T-helper 2 cell treated with Interferon-gamma antibody and Interleukin-4, amounts not matched to agents 5 μg/mL and 100 μg/mL, for 36 hours (primary cell): ENCODE measurements at places on chromosomes 12 and 14.

DNA sequence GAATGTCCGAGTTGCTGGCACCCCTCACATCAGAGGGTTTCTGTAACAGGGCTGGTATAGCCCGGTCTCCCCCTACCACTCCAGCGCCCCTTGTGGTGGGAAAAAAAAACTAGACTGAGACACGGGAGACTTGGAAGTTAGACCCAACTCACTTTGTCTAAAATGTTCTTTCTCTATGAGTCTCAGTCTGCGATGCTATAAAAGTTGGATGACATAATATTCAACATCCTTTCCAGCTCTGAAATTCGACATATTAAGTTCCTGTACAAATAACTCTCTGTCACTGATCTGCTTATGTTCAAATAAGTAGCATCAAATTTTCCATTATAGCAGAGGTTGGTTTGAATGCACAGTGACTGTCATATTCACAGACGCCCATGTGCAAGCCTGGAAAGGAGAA, 25.7 kb upstream of the TC2N start:
- DNase-seq: no peak

GRCh38 chr14:84129007-84129406, 1400.9 kb upstream of the FLRT2 start:
- no peak for DNase-seq

DNA sequence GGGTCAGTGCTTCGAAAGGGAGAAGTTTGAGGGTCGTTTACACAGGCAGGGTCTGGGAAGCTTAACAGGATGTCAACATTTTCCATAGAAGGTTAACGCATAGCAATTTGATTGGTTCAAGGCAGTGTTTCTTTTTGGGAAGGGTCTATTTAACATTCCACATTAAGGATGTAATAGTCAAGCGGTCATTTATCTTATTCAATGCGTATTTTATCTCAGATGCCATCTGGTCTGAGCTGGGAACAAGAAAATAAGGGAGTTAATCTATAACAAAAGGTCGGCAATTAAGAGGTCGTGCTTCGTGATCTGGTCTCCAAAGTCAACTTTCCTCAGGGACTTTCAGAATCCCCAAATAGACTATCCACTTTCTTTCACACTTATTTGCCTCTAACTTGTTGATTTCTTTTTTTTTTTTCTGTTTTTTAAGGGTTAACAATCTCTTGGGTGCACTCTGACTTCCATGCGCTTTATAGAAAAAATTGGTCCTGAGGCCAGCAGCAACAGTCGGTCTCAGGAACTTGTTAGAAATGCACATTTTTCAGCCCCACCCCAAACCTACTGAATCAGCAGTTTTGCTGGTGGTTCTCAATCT, 550 bp upstream of the RESF1 start:
- no peak for DNase-seq

DNA sequence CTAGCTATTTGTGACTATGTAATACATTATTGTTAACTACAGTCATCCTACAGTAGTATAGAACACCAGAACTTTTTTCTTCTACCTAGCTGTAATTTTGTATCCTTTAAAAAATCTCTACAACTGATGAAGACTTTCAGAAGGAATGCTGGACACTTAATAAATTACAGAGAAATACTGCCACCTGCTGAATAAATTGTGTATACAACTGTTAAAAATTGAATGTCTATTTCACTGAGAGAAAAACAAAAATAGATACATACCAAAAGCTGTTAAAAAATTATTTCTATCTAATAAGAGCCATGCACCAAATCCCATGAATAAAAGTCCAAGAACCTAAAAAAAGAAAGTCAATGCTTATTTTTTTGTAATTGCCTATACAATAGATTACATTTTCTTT, 6.6 kb downstream of the TSPAN19 start:
- no peak for DNase-seq

DNA sequence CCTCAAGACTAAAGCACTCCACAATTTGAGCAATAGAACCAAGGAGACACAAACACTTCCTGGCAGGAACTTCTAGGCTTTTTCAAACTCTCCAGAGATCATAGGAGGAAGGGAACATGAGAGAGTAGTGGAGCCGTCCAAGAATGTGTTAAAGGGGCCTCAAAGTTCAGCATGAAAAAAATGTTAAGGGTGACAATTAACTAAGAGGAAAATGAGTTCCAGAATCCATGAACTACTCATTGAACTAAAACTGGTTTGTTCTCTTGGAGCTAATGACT, 122.0 kb downstream of the WIF1 start:
- DNase-seq: no peak

GRCh38 chr12:51622564-51622963, 31.5 kb downstream of the SCN8A start:
- DNase-seq: no peak

GRCh38 chr12:24591715-24592440, 357.0 kb downstream of the BCAT1 start:
- no peak for DNase-seq

- no peak for DNase-seq
These were observed 1.1 kb upstream of the SOAT2 start for GRCh38 chr12:53101931-53102781.

DNA sequence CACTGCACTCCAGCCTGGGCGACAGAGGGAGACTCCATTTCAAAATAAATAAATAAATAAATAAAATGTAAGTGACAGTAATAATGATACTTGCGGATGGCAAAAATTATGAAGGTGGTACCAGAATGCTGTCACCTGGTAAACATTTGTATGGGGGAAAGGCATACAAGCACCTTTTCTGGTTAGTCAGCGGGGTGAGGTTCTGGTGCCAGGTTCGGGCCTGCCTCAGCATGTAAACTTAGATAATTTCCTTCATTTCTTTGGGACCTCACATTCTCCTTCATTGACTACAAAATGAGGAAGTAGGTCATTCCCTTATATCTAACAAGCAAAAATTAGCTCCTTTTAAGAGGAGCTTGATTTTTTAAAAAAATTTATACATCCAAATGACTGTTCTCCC, 10.8 kb downstream of the VTI1B start:
- no peak for DNase-seq

GRCh38 chr14:56797003-56797568, 13.2 kb downstream of the OTX2 start:
- no peak for DNase-seq

DNA sequence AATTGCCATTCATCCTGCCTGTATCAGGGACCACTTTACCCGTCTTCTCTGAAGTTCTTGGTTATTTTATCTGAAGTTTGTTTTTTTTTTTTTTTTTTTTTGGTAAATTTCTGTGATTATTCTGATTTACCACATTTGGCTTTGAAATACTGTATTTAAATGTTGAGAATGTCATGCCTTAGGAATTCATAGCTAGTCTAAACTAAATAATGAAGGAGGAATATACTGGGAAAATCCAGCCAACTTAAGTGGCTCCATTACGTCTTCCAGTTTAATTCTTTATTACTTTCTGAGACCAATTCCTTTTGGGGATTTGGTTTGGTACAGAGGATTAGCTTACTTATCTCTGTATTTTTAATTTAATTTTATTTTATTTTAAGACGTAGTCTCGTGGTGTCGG, 60.3 kb upstream of the KCNMB4 start:
- no peak for DNase-seq

- DNase-seq: no peak
These were observed 110.2 kb downstream of the KIF21A start for GRCh38 chr12:39332661-39333175.

- no peak for DNase-seq
These were observed 228.5 kb upstream of the KRR1 start for GRCh38 chr12:75739912-75740311.

GRCh38 chr12:105921872-105922669, 216.7 kb downstream of the NUAK1 start:
- no peak for DNase-seq

GRCh38 chr12:10354502-10354901, 35.3 kb downstream of the KLRK1 start:
- DNase-seq: no peak

GRCh38 chr12:47408171-47408871, 297.5 kb downstream of the RPAP3 start:
- DNase-seq: no peak

DNA sequence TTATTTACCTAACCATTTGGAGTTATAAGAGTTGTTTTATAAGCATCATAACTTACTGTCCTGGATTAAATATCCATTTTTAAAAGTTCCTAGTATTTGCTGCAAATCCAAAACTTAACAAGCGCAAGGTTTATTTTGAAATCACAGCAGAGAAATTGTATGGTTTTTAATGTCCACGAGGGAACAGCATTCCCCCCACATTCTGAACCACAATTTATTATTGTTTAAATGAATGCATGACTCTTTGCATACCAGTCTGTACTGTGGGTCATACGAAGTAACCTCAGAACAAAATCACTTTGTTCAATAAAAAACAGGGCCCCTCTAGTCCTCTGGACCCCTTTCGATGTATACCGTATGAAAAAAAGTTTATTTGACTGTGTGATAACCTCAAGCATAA, 75.9 kb downstream of the DACT1 start:
- no peak for DNase-seq

DNA sequence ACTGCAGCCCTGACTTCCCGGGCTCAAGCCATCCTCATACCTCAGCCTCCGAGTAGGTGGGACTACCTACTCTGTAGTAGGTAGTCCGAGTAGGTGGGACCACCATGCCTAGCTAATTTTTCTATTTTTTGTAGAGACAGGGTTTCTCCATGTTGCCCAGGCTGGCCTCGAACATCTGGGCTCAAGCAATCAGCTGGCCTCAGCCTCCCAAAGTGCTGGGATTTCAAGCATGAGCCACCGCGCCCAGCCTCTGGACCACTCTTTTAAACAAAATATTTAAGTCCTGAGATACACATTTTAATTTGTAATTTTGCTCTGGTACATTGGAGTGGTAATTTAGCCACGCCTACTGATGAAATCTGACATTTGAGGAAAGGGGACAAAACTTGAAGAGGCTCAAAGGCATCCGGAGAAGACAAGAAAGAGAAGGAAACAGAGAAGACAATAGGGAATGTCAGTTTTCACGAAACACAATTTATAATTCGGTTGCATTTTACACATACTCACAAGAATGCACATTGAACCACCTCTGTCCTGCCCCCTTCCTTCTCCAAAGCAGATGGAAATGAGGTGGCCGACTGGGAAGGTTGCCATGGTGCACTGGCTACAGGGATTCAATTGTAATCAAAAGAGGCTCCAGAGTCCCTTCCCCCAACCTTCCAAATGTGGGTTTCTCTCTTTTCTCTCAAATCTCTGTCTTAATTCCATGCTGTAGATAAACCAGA, 9.7 kb upstream of the TUBA1A start:
- DNase-seq: no peak

- no peak for DNase-seq
These were observed 3.3 kb downstream of the P2RX2 start for GRCh38 chr12:132621657-132622435.

DNA sequence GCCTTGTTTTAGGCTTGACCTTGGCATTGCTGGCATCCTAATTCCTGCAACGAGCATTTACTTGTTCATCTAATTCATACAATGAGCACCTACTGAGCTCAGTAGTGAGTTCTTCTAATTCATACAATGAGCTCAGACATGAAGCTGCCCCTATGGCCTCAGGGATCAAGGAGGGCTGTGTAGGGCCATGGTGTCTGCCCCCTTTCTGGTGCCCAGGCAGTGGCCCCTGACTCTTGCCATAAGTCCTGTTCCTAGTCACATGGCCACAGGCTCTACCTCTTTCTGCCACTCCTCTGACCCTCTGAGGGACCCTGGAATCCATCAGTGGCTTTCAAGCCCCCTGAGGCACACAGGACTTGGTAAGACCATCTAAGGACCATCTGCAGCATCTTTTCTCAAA, 148.8 kb downstream of the ZFP36L1 start:
- no peak for DNase-seq

- DNase-seq: no peak
These were observed 160.6 kb downstream of the ANO4 start for GRCh38 chr12:100955139-100955538.

GRCh38 chr12:40382217-40382616, 157.4 kb downstream of the LRRK2 start:
- DNase-seq: no peak

DNA sequence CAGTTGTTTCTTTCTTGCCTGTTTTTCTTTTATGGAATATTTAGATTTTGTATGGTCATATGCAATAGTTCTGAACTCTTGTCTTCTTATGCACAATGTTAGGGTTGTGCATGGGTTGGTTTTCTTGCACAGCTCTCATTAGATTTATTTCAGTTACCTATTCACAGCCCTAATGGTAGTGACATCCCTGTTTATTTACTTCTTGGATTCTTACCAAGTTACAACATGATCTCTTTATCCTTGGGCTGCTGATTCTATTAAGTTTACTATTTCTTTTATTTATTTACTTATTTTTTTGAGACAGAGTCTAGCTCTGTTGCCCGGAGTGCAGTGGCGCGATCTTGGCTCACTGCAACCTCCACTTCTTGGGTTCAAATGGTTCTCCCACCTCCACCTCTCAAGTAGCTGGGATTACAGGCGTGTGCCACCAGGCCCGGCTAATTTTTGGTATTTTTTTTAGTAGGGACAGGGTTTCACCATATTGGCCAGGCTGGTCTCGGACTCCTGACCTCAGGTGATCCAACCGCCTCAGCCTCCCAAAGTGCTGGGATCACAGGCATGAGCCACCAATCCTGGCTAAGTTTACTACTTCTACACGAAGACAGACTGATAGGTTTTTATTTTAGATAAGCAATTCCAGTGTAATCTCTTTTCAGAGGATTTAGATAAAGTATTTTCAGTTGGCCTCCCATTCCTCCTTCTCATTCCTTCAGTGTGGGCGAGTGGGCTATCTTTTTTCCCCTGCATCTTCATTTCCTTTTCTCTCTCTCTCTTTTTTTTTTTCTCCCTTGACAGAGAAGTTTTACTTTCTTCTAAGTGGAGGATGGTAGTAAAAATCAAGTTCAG, 395.1 kb upstream of the RGS6 start:
- DNase-seq: no peak

DNA sequence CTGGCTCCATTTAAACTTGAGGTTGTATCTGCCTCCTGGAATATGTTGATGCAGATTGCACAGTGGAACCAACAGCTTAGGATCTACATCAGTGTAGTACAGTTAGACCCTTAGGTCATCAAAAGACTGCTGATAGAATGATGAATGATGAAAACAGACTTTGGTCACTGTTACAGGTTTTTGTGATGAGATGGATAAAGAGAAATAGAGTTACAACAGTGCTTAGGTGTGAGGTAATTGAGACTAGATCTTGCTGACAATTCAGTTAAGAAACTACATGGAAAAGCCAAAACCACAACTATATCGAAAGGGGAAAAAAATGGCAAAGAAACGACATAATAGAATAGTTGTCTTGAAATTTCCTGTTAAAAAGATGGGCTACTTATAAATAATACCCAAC, 145.7 kb upstream of the LMNTD1 start:
- DNase-seq: no peak

GRCh38 chr12:49969027-49969426, 3.7 kb upstream of the AQP6 start:
- no peak for DNase-seq

DNA sequence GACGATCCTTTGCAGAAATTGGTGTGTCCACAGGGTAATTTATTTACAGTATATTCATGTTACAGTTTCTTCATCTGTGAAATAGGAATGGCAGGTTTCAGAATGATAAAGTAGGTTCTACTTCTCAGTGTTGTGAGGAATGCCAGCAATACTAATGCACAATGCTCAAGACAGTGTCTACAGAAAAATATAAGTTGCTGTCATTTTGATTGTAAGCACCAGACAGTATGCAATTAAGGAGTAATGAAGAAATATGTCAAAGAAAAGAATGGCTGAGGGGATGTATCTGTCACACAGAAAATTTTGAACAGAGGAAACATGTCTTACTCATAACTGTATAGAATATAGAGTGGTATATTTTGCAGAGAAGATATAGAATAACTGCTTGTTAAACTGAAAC, 525.4 kb downstream of the GALC start:
- no peak for DNase-seq

- peak; percentile 6 for DNase-seq
These were observed 512 bp downstream of the PDE1B start for GRCh38 chr12:54549774-54550451.

GRCh38 chr12:14723763-14724162, 27.4 kb upstream of the GUCY2C start:
- peak; percentile 8 for DNase-seq
